ENCODE measurements at places on chromosomes 7 and 10.

DNA sequence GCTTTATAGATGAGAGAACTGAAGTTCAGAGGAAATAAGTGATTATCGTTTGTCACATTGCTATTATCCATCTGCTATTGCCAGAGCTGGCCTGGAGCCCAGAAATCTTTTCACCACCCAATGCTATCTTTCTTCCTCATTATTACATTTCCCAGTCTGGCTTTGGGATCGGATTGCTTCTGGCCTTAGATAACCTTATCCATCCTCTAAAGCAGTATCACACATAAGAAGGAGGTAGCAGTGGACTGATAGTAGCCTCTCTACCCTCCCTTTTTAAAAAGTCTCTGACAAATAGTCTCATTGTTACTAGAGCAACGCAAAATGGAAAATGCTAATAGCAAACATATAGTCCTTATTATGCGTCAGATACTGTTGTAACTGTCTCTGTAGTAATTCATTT lies 1.3 kb upstream of the CLDN12 start:
- DNase-seq, result no peak

GRCh38 chr7:149723082-149723767 lies 50.2 kb downstream of the ZNF467 start:
- no peak for DNase-seq

- peak; percentile 37 for DNase-seq
These were observed 78.3 kb downstream of the SLC25A40 start for GRCh38 chr7:87797798-87798403.

DNA sequence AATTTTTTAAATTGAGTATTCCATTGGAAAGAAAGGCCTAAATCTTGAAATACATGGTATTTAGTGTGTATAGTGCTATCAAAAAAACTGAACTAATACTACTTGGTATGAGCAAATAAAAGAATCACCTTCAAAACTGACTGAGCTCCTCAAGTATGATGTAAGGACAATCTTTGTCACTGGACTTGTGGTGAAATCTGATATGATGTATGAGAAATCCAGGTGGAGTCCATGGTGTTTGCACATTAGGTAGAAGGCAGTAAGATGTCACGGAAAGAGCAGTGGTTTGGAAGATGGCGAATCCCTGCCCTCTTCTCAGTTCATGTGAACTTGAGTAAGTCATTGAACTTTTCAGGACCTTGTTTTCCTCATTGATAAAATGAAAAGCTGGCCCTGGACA lies 62.1 kb upstream of the COL1A2 start:
- DNase-seq, result no peak

DNA sequence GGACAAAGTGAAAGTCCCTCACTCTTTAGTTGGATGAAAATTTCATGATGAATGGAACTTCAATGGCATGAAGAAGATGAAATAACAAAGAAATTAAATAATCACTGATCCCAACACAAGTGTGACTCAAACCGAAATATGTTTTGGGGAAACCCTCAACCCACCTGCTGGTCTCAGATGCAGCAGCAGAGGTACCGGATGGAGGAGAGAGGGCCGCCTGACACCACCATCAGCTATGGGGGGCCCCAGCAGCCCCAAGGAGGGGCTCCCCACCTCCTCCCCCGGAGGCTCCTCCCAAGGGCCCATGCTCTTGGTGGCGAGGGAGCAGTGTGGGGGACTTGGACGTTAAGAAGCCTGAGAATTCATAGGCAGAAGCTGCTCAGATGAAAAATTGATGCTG lies 137.2 kb upstream of the ADARB2 start:
- DNase-seq, result no peak

- DNase-seq, result no peak
These were observed 26.0 kb downstream of the LYZL2 start for GRCh38 chr10:30603589-30603988.

DNA sequence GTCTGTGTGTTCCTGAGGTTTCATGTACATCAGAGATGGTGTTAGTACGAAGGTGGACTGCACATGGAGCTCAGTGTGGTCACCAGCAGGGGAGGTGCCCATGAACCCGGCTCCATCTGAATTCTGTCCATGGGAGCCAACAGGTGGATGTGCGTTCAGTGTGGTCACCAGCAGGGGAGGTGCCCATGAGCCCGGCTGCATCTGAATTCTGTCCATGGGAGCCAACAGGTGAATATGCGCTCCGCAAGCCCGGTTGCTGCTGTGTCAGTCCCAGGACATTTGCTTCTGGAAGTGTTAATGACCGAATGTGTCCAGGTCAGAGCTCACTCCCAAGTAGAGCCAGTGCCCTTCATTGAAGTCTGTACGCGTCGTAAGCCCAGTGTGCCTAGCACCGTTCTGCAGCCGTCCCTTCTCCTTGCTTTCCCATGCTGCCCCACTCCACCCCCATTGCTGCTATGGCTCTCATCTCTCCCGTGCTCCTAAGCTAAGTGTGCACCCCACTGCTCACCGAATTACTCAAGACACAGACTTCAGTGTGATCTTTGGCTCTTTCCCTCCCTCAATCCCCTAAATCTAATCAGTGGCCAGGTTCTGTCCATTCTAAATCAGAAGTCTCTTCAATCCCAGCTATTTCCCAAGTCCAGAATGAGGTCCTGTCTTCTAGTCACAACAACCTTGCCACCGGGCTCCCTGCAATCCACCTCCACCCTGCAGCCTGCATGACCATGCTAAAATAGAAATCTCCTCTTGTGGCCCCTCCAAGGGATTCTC lies 352.4 kb downstream of the TCERG1L start:
- DNase-seq, result no peak

GRCh38 chr7:68700414-68700813 lies 897.9 kb upstream of the AUTS2 start:
- DNase-seq, result no peak

- DNase-seq, result no peak
These were observed 37.2 kb downstream of the IKZF1 start for GRCh38 chr7:50341724-50342123.

DNA sequence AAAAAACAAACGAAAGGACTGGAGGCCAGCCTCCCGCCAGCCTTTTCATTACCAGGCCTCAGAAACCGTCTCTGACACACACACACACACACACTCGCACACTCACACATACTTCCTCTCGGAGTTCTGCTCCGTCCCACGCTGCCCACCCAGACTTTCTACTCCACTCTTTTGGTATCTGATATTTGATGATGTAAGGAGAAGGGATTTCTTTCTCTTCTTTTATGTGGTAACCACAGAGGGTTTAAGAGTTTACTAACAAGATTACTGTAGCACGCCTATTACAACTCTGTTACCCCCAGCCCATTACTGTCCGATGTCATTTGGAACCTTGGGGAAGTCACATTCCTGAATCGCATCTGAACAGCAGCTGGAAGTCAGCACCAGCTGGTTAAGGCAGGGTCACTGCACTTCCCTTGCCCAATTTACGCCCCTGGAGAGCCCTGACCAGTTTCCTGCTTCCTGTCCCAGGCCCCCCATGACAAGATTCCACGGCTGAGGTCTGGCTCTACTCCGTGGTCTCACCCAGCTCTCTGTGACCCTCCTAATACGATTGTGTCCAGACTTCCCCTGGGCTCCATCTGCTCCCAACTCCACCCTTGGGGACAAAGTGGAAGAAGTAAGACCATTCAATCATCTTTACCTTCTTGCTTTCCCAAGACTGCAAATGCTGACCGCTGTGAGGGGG lies 1.1 kb downstream of the DENND2A start:
- no peak for DNase-seq
